ENCODE measurements at places on chromosomes 6 and 20.

DNA sequence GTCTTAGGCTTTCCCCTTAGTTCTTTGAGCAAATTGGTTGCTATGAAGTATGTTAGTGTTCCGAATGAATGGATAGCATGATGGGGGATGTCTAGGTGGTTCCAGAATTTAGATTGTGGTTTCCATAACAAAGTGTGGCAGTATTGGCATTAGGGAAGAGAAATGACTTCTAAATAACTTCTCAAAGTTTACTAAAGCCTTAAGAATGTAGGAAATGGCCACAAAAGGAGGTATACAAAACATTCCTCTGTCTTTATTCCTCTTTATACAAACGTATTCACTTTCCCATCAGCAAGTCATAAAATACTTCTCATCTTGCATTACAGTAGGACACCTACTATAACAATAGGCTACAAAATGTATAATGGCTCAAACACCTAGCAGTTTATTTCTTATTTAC, 279.6 kb downstream of the ESR1 start:
- no peak for DNase-seq

GRCh38 chr20:61954276-61955021, 111.2 kb downstream of the TAF4 start:
- DNase-seq, result no peak

- DNase-seq, result no peak
Measured at GRCh38 chr6:75480425-75480824, 13.2 kb downstream of the FILIP1 start.

DNA sequence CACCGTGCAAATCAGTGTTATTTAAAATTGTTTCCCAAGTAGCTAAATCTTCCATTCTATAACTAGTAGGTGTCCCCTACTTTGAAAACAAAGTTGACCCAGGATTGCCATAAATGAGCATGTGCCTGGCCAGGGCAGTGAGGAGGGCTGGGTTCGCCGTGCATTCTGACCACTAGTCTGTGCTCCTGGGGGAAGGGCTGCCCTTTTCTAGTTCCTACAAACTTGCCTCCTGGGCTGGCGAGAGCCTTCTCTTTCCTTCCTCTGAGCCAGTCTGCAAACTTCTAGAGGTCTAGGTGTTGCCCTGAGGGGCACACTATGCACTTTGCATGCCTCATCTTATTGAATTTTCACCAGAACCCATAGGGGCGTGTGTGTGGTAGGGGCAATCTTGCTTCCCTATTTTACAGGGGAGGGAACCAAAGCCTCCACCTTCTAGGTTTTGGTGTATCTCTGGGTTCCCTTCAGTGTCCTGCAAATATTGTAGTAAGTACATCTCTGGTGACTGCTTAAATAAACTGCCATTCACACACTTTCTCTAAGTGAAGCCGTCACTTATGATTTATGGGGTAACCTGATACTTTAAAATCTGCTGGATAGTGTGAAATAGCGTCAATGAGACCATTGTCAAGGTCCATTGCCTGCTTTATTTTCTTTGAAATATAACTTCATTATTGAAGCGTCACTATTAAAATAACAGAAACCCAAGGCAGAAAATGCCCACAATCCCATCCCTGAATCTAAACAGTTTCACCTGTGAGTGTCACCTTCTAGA, 42.2 kb downstream of the CDH26 start:
- DNase-seq, result no peak

GRCh38 chr6:166936079-166936787, 20.1 kb downstream of the RNASET2 start:
- DNase-seq, result no peak

DNA sequence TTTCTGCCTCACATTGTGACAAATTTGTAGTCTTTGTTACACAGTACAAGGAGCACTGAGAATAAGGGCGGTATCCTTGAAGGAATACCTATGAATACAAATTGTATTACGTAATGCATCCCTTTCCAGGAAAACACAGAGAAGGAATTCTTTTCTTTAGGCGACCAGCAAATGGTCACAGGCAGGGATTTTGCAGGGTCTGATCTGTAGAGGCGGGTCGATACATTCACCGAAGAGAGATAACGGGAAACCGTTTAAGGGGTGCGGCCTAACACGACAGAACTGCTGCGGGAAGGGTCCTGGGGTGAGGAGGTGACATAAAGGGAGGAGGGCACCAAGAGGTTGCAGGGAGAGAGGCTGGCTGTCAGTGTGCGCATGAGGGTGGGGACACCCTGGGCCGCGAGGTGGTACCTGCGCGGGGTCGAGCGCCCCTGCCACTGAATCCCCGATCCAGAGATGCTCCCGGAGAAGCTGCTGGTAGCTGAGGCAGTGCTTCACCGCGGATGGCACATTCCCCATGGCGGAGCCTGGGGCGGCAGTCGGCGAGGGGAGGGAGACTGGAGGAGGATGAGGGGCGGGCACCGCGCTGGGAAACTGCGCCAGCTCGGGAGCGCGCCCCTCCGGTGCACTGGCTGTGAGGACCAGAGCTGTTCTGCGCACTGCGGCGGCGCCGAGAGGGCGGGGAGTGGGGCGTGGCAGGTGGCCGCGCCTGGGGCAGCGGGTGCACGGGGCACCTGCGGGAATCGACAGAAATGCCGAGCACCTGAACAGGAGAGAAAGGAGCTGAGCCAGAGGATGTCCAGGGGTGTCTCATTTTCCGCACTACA, at the start of gene HMGCLL1:
Gene HMGCLL1 (minus strand): TSS at position 656 of the 827 bp plus-strand sequence. CDS start 137 bp downstream, at position 519.
- DNase-seq, result no peak

GRCh38 chr6:56079751-56080540, 167.4 kb downstream of the COL21A1 start:
- DNase-seq, result no peak

DNA sequence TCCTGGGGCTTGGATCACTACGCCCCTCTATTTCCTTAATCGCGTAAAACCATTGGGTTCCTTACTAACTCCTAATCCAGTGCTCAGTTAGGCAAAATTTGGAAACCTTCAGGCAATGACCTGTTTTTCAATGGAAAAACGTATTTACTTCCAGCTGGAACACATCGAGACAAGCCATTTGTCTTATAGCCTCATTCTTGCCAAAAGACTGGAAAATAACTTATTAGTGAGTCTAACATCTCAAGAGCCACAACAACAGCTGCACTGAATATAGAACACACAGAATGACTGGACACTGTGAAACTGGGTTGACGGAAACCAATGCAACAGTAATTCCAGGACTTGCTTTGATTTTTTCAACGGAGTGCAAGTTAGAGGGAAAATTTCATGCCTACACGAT, 125.2 kb upstream of the MAP3K7 start:
- no peak for DNase-seq

DNA sequence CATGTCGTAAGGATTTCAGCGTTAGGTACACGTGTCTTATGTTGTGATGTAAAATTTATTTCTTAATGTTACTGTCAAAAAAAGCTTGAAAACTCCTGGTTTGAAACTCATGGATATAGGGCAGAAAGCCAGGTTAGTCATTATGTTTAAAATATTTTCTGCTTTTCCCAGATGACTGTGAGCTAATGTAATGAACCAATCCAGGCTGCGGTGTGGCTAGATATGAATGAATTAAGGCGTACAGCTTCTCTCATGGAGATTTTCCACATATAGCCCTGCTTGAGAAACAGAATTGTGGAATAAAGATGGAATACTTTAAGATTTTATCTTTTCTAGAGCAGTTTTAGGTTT, 80.3 kb upstream of the STMND1 start:
- no peak for DNase-seq

- no peak for DNase-seq
Measured at GRCh38 chr20:59318803-59319202, 18.4 kb downstream of the EDN3 start.

GRCh38 chr20:45975686-45976085, 3.7 kb upstream of the ZNF335 start:
- DNase-seq, result no peak
